ENCODE measurements at places on chromosomes 12 and 14. TPM values are rescaled to one million over a fixed set of nuclear protein-coding genes. Genes with fewer than 3 reads are reported as not detected.

BMP4 gene
- total RNA-seq = 12.4 TPM

NINJ2 gene
- total RNA-seq = 1.2 TPM

GRCh38 chr12:30794591-30795409 lies 40.0 kb upstream of the CAPRIN2 start:
- no peak for DNase-seq

DNA sequence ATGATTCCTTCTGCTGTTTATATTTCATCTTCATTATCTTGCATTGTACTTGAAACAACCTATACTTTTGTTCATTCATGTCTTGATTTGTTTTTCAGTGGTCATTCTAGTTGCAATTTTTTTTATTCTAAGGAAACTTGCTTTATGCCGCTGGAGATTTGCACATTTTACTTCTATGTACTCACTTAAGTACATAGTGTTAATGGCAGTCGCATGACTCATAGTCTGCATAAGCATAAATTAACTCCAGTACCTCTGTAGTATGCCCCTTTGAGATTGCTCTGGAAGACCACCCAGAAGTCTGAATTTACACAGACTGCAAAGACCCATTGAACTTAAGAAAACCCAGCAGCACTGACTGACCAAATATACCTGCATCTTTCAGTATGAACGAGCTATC lies 77.0 kb downstream of the MSRB3 start:
- DNase-seq = no peak

- DNase-seq = no peak
Observed at GRCh38 chr14:101707068-101707842, 54.3 kb upstream of the PPP2R5C start.

DNA sequence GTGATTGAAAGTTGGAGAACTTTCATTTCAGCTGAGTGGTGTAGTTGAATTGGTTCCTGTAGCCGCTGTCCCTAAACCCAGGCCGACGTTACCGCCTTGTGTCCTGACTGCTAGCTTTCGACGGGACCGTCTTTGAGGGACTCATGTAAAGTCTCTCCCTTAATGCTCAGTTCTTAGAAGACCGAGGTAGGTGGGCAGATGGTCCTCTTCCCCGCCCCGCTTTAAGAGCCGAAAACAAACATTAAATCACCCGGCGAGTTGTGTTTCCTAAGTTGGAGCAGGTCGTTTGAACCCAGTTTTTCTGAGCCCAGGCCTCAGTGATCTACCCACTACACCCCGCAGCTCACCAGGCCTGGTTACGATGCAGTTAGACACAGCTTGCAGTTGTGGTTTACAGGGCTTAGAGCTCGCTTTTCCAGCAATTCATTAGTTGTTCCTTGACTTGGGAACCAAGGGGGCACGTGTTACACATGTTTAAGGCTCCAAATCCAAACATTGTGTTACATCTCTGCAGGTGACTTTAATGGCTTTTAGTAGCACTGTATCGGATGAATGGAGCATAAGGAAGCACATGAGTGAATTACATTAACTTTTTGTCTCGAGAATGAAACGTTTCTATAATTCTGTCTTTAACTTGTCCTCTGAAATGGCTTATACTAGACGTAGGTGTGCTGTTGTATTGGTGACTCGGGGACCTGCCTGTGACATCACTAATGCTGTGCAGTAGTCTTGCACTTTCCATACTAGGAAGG lies 790 bp downstream of the NEDD1 start:
- no peak for DNase-seq

DNA sequence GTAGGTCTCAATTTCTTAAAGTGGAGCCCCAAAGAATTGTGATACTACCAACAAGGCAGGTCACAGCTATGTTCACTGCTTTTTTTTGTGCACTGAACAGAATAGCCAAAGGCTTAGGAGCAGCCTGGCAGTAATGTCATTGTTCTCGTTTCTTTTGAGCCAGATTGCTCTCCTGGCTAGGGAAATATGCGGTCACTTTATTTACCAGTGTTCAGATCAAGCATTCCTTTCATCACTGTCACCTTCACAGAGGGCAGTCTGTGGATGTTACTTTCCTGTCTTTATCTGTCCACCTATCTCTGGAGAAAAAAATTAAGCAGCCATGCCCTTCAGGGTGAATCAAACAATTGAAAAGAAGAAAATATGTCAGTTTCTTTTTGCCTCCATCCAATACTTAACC lies 159.6 kb downstream of the BTG1 start:
- DNase-seq = no peak

DNA sequence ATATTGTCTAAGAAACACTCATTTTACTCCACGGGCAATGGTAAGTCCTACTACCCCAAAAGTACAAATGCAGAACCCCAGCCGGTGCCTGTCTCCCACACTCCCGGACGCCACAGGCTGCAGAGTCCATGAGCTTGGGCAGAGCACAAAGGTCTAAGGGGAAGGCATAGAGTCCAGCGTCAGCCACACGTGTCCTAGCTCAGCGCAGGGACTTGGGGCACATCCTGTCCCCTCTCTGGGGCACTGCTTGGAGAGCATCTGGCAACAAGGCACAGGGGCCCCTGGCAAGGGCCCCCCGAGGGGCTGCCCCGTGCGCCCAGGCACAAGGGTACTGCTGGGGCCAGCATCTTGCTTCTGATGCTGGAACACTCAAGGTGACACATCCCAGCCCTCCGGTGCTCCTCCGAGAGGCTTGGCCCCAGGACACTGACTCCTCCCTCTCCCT lies 58.4 kb downstream of the BCL11B start:
- DNase-seq = no peak

DNA sequence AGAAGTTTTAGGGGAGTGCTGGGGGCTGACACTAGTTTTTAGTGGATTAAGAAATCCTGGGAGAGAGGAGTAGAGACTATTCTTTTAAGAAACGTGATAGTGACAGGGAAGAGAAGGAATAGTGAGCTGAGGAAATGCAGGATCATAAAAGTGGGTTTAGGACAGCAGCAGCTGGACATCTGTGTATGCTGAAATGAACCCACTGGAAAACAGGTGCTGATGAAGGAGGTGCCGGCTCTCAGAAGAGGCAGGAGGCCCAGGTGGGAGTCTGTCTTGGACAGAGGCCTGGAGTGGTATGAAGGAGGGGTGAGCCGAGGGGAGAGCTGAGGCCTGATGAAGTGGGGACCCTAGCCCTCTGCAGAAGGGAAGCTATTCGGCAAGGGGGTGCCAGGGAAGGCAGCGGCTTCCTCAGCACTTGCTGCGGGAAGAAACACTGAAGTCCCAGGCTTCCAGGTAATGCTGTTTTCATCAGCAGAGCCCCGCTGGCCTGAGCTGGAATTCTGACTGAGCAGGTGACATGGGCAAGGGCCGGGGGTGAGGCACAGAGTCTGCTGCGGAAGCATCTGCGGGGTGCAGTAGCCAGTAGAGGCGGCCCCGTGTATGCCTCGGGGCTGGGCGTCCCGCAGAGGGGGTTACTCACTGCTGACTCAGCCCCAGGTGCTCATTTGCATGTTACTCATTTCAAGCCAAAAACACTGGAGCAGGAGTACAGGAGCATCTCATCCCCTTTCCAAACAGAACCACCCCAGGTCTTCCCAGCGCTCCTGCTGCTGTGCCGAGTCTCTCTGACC lies 89.7 kb downstream of the TMCC3 start:
- DNase-seq = no peak
